ENCODE measurements at places on chromosomes 4 and X.

- DNase-seq = no peak
Observed at GRCh38 chr4:186021461-186022167, 47.3 kb upstream of the TLR3 start.

GRCh38 chrX:68203211-68203610, 230.1 kb downstream of the OPHN1 start:
- DNase-seq = no peak

DNA sequence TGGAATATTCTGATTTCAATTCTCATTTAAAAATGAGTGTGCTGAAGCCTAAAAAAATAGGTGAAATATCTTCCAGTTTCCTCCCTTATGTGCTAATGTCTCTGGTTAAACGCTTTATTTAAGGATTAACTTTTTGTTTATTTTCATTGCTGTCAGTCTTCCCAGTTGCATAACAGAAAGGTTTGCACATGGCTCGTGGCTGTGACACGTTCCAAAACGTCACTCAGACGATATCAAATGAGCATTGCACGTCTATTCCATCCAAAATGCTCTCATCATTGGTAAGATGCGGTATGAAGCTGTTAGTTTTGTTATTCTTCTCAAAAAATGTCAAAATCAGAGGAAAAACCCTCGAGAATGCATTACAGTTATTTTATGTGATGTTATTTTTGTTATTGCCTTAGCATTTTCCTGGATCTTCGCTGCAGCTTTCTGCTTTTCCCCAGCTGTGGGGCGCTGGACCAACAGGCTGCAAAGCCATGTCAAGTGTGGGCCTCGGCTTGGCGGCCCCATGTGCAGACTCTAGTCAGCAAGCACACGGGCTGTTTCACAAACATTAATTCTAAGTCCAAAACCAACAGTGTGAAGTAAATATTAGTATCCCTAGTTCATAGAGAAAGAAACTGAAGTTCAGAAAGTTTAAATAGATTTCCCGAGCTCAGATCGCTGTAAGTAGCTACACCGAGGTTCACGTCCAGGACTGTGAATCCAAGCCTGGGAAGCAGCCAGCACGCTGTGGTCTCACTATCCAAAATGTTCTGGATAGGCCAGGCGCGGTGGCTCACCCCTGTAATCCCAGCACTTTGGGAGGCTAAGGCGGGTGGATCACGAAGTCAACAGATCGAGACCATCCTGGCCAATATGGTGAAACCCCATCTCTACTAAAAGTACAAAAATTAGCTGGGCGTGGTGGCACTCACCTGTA, 793.4 kb upstream of the FRG1 start:
- DNase-seq = no peak

DNA sequence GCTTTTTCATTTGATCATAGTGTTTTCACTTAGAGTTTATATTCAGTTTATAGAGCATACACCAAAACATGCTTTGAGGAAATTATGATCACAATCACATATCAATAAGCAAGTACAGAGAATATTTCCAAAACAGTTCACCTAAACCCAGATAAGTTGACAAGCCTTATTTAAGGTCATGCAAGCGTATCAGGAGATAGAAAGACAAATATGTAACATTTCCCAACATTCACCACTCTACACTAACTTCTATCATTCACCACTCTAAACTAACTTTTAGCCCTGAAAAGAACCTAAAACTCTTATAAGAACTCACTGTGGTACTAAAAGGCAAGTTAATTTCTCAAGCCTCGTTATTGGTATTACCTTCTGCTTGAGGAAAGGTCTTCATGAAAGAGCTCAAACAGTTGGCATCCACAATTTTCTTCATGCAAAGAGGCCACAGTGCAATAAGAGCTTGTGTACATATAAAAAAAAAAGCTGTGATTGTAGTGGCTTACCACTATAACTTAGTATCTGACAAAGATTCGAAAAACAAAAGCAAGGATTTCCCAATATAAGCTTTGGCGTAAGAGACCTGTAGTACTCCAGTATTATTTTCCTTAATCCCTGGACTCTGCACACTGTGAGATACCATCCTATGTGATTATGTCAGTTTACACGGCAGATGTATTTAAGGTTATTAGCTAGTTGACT, 903.3 kb downstream of the STIM2 start:
- DNase-seq = no peak

GRCh38 chr4:76830964-76831703, 66.8 kb downstream of the SOWAHB start:
- DNase-seq = no peak

All from GM12892 (cell line).